Ecto neural progenitor cell (in vitro differentiated cells): ENCODE measurements at places on chromosomes 16 and 17.

GRCh38 chr17:75596320-75597087 is 8.9 kb downstream of the MYO15B start:
- no peak for DNase-seq

DNA sequence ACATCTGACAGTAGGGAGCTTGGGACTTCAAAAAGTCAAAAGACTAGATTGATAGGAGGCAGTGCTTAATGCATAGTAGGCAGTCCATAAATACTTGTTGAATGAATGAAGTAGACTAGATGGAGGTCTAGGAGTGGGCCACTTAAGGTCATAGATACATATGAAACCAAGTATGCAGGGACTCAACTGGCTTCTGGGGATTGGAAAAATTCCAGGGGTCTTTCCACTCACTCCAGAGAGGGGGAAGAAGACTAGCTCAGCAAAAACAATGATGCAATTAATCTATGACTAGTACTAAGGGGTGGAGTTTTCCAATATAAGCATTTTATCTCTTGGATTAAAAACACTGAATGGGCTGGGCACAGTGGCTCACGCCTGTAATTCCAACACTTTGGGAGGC is 298.3 kb upstream of the XYLT1 start:
- DNase-seq: no peak

GRCh38 chr16:69906838-69907401 is 44.2 kb upstream of the CLEC18A start:
- no peak for DNase-seq

DNA sequence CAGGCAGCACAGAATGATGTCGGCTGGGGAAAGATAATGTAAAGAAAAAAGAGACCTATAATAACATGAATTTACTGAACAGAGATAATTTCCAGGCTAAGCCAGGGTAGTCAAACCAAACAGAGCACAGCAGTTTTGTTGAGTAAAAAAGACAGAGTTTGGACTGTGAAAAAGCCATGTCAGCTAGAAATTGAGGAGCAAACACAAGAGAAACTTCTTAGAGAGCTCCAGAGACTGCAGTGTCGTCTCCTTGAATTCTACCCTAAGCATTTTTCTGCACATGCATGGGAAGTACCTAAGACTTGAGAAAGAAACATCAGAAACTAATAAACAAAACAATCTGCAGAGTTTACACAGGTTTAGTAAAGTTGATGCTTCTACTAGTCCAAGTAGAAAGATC is 1098.8 kb upstream of the CDH8 start:
- no peak for DNase-seq

DNA sequence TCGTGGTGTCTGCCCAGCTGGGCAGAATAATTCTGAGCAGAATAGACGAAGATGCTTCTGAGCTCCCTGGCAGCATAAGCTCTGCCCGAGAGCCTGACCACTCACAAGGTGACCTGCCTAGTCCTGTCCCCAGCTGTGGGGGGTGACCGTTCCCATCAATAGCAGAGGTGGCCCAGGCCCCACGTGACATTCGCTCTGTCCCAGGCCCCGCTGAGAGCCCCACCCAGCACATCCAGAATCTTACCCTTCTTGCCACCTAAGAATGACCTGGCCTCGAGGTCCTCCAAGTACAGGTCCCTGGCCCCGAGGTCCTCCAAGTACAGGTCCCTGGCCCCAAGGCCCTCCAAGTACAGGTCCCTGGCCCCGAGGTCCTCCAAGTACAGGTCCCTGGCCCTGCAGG is 695 bp upstream of the TMEM204 start:
- DNase-seq: no peak
